Activated CD4-positive, alpha-beta memory T cell treated with anti-CD3 and anti-CD28 coated beads for 36 hours (primary cell): ENCODE measurements at places on chromosomes 5 and 9.

DNA sequence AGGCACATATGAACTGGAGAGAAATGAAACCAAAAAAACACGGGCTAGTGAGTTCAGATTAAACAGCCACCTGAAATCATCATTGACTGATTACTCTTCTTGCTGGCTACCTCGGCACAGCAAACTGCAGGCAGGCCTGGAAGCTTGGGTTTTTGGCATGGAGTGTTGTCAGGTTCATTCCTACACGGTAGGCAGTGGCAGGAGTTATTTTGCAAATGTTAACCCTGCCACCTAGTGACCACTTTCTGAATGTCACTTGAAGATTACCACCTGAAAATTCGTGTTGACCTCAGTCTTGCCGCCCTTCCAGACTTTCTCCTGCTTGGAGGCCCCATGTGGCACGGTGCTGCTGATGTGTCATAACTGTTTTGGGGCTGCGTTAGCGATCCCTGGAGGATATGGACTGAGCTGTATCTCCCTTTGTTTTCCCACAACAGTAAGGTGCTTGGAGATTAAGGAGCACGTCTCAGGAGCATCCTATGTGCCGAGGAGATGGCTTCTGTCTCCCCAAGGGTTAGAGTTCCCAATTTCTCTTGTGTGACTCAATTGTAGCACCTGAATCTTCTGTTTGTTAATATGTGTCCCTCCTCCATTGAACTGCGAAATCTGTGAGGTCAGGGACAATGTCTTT lies 12.7 kb upstream of the CD180 start:
- peak; percentile 67 for DNase-seq

- DNase-seq = no peak
Observed at GRCh38 chr5:167716126-167716775, 575.2 kb upstream of the WWC1 start.

GRCh38 chr5:77839691-77840090 lies 63.6 kb upstream of the TBCA start:
- DNase-seq = no peak

GRCh38 chr9:86354818-86355309 lies 654 bp upstream of the TUT7 start:
- DNase-seq = no peak

DNA sequence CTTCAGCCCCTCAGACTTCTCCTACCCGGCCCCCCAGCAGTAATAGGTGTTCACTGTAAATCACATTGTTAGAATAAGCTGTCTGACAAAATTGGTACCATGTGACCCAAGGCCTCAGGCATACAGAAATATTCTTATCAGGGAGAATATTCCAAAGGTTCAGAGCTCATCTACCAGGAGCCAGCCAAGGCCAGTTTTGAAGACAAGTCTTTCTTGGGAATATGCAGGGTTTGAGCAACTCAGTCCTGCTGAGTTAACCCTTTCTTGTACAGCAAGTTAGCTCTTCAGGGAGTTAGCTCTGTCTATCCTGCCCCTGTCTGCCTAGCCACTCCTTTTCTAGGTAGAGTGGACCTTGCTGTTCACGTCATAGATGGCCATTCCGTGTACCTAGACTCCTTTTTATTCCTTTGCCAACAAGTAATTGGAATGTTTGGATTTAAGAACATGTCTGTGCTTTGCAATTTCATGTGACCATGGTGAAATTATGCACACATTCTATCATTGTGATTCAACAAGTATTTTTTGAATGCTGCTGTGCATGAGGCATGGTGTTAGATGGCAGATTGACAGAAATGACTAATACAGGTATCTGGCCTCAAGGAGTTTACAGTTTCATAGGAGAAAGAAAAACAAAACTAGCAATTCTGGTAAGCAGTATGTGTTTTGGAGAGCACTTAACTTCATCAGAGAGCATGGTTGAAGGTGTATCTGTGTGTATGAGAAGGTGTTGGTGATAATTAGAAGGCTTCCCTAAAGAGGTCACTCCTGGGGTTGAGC lies 22.6 kb downstream of the TGFBR1 start:
- DNase-seq = no peak

DNA sequence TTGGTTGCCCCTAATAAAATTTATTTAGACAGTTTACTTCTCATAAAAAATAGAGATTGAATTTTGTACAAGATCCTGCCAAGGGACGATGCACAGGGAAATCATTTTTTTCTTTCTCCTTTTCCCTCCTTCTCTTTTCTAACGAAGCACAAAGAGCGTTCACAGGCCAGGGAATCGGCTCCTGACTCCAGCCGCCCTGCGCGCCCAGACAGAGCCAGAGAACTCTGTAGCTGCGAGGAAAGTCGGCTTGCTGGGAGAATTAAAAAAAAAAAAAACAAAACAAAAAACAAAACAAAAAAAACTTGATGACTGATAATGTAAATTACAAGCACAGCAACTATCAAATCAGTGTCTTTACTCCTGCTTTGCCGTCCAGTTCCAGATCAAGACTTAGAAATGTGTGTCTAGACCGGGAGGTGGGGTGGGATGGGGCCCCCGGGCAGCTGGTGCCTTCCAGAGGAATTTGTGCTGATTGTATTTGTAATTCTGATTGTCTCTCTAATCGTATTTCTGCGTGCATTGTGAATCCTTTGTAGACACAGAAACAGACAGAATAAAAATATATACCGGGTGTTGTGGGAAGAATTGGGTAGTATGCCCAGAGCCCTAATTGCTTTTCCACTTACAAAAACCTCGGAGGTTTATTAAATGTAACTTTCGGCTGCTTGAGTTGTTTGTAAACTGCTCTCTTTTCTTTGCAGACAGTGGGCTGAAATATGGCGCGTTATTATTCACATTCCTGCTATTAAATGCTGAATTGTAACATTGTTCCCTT lies 3.6 kb upstream of the OTP start:
- DNase-seq = no peak

DNA sequence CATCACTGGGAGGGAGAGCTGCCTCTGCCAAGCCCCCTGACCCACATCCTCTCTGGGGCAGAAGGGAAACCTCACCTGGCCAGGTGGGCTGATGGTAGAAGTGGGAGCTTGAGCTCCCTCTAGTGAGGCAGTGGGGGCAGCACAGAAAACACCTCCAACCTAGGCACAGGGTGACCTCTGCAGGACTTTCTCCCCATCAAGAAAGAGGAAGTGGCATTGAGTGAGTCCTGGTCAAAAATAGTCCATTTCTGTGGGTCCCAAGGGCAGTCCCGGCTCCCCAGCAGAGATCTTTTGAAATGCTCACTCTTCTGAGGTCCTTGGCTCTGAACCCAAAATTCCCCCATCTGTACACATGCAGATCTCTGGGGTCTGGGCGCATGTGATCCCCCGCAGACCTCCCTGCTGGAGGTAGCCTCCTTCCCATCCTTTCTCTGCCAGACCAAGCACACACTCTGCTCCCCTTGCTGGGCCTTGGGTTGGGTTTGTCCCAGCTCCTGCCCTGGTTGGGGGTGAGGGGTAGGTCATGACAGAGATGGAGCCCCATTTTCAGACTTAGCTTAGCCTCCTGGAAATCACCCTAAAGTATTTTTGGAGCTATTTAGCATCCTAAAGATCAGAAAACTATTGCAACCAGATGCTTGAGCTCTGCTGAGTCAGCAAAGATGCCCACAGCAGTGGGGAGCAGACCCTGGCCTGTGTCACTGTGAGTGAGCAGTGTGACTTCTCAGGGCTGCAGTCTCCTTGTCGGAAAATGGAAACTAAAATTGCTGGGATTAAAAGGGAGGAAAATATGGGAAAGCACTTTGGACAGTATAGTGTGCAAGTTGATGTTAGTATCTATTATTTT lies 41.6 kb upstream of the LCP2 start:
- DNase-seq = peak; percentile 80

DNA sequence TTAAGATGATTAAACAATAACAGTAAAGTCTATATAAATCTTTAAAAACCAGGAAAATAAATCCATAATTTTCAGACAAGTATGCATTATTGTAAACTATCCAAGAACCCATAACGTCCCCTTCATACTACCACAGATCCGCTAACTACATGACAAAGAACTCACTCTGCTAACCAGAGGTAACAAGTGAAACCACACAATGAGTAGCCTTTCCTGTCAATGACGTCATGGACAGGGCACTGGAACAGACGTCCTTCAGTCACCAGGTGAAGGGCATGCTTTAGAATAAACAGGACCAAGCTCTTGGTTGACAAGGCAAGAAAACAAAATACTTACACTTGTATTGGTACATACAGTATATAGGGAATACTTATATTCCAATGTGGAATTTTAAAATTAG lies 45.2 kb downstream of the RNF130 start:
- DNase-seq = no peak

DNA sequence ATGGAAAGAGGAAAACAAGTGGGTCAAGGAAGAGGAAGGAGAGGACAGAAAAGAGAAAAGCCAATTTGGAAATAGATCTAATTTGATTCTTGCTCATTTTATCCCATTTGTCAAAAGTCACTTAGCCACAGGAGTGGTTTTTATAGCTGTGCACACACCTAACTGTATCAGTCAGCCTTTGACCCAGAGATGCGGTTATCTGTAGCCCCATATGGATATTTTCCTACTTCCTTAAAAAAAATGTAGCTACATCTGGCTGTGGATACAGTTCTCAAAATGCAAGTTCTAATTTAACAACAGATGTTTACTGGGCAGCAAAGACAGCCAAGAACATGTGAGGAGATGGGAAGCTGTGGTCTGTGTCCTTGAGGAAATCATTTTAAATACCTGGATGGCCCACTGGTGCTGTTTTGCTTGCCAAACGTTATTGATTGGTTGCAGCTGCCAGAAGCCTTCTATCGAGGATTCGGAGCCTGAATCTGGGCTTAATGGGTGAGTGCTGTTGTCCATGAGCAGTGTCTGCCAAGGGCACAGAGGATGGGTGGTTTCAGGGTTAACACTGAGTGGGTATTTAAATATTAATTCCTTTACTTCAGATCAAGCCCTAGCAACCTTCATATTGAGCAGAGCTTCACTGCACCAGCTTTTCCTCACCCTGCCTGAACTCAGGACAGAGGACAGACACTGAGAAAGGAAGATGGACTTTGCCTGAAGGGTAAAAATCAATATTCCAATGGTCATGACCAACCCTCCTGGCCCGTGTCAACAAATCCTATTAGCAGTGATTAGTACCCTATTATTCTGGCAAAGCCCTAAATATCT lies 92.2 kb downstream of the APBA1 start:
- DNase-seq = no peak

DNA sequence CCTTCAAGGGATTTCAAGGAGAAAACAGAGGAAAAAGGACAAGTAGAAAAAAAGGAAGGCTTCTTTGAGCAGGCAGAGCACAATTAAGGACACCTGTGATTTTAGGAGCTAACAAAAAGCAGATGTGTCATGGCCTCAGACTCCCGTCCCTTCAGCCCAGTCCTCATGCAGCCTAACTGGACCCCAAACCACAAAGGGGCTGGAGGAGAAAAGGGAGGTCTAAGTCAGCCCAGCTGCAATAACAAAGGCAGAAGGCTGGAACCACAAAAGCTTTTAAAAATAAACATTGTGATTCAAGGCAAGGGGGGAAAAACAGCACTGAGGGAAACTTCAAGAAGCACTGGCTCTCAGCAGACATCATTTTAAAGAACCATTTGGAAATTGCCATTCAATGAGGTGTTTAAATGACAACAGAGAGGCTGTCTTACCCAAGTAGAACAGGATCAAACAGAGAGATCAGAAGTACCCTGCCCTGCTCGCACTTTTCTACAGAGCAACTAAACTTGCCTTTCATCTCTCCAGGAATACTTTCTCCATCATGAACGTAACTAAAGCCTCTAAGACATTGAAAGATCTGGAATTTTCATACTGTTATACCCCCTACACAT lies 89.3 kb downstream of the SEMA5A start:
- no peak for DNase-seq

DNA sequence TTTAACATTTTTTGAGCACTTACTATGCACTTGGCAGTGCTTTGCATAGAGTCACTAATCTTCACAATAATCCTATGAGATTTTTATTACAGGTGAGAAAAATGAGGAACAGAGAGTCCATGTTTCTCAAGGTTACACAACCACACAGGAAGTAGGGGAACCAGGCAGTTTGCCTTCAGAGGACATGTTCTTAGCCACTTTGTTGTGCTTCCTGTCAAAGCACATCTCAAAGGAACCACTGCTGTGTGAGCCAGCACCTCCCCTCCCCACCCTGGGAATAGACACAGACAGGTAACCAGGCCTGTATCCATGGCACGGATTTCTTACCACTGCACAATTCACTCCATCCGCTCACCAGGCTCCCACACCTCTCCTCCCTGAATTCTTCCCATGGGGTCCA lies 6.3 kb upstream of the DNAJB5 start:
- DNase-seq = no peak

GRCh38 chr5:124238350-124238749 lies 508.1 kb downstream of the ZNF608 start:
- no peak for DNase-seq

GRCh38 chr9:130119519-130120298 lies 52.5 kb upstream of the NCS1 start:
- no peak for DNase-seq

- DNase-seq = no peak
Observed at GRCh38 chr5:128613128-128613527, 75.1 kb upstream of the FBN2 start.

DNA sequence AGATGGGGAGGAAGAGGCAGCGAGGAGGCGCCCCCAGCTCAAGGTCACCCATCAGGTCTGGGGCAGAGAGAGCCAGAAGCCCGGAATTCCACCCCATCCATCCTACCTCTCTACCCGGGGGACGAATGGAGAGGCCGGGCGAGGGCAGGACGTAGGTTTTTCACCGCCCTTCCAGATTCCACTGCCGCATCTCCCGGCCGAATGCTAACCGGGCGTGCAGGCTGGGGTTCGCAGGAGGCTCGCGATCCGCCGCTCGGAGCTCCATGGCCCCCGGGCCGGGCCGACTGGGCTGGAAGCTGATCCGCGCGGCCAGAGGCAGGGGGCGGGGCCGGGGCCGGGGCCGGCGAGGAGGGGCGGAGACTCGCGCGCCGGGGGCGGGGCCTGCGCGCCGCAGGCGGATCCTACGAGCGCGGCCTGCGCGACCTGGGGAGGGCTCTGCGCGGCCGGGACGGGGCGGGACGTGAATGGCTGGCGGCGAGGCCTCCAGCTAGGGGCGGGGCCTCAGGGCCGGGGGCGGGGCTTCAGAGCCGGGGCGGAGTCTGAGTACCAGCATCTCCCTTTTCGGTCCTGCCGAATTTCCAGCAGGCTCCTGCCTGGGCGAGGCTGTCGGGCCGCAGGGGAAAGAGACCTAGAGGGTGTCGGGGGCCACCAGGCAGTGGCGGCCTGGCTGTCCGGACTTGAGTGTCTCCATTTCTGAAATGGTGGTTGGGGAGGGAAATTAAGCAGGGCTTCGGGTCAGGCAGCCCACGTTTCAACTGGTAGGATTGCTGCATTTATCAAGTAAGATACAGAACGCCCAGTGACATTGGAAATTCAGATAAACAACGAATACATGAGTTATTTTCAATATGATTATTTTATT lies at the start of gene ST6GALNAC4:
TSS of gene ST6GALNAC4 (minus strand) at position 322 of the 862 bp plus-strand sequence. CDS start 622 bp downstream, outside the sequence.
- peak; percentile 98 for DNase-seq

DNA sequence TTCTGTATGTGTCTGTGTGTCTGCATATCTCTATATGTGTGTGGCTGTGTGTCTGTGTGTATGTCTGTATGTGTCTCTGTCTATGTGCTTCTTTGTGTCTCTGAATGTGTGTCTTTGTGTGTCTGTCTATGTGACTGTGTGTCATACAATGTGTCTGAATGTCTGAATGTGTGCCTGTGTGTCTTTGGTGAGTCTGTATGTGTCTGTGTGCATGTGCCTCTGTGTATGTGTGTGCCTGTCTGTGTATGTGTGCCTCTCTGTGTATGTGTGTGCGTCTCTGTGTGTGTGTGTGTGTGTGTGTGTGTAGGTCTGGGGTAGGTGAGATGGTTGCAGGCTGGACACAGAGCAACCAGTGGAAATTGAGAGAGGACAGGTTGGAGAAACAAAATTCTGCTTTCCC lies 435.3 kb downstream of the ARHGEF28 start:
- no peak for DNase-seq
